ENCODE measurements at places on chromosomes 16 and 17.

- DNase-seq: no peak
These were observed 38.6 kb upstream of the SLFN13 start for GRCh38 chr17:35486920-35487732.

DNA sequence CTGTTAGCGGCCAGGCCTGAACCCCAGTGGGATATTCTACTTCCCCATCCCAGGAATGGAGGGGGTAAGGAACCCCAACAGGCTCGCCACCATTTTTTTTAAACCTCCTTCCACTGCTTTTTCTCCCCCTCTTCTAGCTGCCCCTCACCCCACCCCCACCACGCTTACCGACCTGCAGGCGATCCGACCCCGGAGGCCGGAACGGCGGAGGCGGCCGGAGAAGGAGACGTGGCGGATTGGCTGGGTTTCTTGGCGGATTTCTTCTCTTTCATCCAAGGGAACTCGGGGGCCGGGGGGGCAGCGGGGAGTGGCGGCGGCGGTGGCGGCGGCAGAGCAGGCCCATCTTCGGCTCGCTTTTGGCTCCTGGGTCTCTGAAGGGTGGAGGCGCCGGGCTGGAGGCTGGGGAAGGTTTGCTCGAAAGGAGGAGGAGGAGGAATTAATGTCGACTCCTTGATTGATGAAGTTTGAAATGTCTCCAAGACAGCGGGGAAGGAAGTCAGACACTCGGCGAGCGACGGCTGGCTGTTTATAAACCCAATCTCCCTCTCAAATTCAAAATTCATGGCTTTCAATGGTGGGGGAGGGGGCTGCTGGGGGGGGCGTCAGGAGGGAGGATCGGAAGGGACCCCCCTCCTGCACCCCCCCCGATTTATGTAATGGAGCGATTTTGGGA is 424 bp downstream of the HOXB2 start:
- DNase-seq: no peak

GRCh38 chr17:75338335-75338734 is 49.1 kb upstream of the SLC25A19 start:
- no peak for DNase-seq

DNA sequence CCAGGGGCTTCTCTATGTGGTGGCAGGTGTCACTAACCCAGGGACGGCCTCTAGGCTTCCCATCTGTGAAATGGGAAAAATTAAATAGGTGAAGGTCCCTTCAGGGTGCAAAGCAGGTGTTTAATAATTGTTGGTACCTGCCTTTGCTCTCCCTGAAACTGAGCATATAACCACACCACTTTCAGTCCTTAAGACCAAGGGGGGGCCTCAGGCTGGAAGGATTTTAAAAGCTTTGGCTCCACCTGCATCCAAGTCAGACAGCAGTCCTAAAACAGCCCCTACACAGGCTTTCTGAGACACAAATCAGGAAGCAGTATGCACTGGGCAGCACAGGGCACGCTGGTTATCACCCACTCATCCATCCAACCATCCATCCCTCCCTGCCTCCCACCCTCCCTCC is 55.0 kb downstream of the TK2 start:
- DNase-seq: no peak

- DNase-seq: no peak
These were observed 5.6 kb upstream of the CCL2 start for GRCh38 chr17:34249478-34249877.

DNA sequence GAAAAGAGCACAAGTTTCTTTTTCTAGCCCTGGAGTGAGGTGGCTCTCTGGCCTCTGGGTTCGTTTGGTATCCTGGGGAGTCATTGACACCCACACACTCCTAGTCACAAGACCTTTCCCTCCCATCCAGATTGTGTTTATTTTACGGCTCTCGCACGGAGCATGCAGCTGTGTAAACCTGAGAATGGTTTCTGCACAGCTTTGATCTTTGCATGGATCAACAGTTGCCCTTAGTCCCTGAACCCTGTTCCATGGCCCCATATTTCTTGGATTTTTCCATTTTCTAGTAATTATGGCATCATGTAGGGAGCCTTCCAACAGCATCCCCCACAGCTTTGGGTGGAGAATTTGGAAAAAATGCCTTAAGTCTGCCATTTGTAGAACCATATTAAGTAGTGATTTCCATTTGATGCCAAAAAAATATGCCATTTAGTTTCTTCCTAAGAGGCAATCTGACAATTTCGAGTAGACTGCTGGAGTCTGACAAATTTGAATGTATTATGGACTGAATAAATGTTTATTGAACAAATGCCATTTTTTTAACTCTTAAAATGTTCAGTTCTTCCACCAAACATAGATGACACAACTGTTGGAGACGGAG is 197.7 kb downstream of the WWOX start:
- DNase-seq: no peak

GRCh38 chr17:28827672-28828071 is 14.9 kb downstream of the FAM222B start:
- DNase-seq: no peak

DNA sequence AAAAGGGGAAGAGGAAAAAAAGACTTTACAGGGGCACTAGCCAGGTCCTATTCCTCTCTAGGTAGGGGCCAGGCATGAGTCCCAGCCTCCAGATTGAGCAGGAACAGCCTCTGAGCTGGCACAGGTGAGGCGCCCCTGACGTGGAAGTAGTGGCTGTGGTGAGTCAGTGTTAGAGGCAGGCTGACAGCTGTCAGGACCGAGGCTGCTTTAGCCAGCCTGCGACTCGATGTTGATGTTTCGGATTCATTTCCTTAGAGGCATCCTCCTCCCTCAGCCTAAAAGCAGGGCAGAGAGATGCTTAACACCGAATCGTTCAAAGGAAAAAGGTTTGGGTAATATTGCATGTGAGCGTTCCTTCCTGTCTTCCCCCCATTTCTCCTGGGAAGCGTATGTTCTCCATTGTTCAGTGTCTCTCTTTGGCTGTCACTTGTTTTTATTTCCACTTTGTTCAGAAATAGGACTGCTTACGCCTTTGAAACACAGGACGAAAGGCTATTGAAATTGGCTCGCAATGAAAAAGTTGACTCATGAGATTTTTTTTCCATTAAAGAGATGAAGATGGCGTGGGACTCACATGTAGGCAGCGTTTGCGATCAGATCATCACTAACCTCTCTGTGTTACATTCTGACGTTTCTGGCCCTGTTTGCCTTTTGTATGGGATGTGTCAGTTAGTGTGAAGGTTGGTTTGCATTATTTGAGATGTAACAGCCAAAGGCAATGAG is 1.3 kb downstream of the KIAA0513 start:
- no peak for DNase-seq

DNA sequence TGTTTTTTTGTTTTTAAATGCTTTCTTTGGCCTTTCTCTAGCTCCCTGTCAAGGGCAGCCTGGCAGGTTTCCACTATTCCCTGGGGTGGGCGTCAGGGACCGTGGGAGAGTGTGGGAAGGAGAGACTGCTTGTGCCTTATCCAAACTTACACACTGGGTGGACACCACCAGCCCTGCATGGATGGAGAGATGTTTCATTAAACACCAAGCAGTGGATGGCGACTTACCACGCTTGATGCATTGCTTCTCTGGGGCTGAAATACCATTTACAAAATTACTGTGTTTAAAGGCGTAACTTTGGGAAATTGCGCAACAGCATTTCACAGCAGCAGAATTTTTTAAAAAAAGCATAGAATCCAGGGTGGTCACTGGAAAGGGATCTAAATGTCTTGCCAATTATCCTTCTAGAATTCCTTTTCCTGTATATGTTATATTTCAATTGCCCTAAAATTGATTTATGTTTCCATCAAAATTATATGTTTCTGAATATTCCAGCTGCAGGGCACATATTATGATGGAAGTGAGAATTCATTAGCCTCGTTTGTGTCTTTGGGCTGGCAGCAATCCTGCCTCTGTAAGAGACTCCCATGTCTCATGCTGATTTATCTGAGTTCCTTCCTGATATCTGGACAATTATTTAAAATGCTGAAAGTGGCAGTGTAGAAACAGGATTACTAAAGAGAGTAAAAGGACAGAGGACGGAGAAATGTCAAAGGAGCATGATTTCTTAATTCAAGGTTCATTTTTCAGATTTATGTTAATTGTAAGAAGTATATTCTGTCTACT is 247.3 kb downstream of the GRIN2A start:
- DNase-seq: no peak

DNA sequence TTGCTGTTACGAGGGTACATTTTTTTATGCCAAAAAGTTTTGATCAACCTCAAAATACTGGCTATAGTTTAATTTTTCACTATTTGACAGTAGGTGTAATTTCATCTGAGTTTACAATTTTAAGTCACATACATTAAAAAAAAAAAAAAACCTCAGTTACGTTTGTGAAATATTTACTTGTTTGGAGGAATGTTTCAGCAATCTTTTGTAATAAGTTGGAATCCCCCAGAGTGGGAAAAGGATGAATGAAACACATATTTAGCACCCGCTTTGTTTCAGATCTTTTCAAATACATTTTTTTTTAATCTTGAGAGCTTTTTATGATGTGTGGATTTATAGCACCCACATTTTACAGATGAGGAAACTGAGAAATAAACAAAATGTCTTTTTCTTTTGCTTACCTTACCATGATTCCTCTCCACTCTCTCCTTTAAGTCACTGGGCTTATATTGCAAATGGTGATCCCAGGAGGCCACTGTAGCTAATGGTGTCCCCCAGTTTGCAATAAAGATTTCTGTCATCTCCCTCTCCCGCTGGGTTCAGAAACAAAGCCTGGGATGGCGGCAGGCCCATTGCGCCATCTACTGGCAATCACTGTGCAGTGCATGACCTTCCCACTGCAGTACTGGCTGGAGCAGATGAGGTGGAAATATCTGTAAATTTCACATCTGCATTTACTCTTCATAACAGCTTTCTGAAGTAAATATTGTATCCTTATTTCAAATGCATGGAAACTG is 27.7 kb downstream of the TBC1D3B start:
- DNase-seq: no peak

GRCh38 chr16:50550035-50550434 is 1.8 kb downstream of the NKD1 start:
- no peak for DNase-seq

- no peak for DNase-seq
These were observed at the start of gene KLHL36 for GRCh38 chr16:84647828-84648594. Gene KLHL36 (plus strand): TSS chr16:84648511. CDS start chr16:84650868, 2,357 bp downstream.

DNA sequence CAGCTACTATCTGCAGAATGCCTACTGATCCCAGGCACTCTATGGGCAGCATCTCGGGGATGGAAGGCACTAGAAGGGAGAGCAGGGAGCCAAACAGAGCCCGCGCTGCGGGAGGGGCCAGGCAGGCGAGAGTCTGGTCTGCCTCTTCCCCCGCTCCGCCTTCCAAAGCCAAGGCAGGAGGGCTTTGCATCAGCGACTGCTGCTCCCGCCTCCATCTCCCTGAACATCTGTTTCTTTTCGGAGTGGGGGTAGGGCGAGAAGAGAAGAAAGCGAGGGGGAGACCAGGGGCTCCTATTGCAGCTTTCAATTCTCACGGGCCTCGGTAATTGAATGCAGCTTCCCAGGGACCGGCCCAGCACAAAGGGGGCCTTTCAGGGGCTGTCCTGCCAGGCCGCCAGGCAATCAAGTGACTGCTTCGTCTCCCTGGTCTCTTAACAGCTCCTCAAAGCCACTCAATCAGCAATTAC is 31.4 kb upstream of the CDC42EP4 start:
- no peak for DNase-seq

DNA sequence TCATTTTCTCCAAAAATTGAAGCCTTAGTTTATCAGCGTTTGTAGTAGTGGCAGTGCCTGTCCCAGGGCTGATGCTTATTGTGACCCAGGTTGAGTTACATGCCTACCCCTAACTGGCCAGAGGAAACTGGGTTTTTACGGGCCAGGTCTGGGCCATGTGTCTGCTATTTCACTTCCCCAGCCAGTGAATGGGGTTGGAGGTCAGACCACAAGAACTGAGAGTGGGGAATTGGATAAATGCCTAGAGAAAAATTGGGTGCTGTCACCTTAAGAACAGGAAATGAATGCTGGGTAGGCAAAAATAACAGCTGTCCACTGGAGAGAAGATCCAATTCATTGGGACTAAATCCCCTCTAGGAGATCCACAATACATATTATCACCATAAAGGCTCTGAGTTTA is 5.2 kb downstream of the ADPRM start:
- no peak for DNase-seq

DNA sequence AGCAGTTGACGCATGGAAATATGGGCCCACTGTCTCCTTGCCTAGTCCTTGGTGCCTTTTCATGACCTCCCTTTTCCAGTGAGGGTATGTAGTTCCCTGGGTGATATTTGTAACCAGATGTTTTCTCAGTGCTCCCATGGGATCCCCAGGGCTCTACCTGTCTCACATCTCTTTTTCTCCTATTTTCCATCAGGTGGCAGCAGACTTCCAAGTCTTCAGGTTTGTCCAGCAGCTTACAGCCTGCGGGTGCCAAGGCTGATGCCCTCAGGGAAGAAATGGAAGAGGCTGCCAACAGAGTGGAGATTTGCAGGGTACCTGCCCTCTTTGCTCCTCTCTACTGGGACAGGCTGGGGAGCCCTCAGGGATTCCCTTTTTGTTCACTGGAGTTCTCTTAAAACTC is 89.1 kb downstream of the ELAC2 start:
- DNase-seq: no peak

GRCh38 chr17:66791347-66791746 is 43.6 kb upstream of the CACNG5 start:
- no peak for DNase-seq

DNA sequence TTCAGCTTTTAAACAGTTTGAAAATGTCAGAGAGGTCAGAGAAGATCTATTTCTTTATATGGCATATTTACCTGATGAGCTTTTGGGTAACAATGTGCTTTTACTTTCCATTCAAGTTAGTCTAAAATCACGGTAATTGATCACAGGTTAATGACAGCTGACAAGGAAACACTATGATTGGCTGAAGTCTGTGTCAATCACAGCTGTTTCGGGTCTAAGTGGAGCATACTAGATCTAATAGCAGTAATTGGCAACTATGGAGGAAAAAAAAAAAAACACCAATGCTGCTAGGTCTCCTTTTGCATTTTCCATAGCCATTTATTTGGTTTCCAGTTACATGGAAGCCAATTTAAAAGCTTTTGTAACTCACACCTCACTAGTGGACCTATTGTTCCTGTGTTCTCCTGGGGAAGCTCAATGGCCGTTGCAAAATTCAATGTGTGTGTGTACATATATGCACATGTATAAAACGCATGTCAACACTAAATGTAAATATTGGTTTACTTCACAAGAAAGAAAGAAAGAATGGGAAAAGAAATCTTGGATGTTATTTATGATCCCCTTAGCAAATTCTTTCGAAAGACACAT is 568.3 kb upstream of the ZFHX3 start:
- DNase-seq: no peak

DNA sequence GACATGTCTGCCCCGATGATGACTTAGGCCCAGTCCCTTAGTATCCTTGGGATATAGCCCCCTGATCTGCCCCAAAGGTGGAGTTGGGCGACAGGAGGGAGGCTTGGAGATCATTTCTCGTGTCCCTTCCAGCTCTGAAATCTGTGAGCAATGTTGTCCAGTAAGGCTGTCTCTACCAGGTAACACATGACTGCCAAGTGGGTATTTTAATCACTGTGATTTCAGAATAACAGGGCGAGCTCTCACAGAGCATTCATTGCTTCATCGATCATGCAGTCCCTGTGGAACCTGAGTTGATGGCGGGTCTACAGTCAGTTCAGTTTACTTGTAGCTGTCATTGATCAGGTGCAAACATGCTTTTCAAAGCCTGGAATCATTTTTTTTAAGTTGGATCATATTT is 39.2 kb downstream of the KSR1 start:
- no peak for DNase-seq

GRCh38 chr17:46793541-46793940 is 25.0 kb downstream of the WNT3 start:
- DNase-seq: no peak
